Cardiac muscle cell (in vitro differentiated cells and primary cell): ENCODE measurements at places on chromosomes 12 and 14. TPM values are rescaled to one million over a fixed set of nuclear protein-coding genes. Genes with fewer than 3 reads are reported as not detected.

DNA sequence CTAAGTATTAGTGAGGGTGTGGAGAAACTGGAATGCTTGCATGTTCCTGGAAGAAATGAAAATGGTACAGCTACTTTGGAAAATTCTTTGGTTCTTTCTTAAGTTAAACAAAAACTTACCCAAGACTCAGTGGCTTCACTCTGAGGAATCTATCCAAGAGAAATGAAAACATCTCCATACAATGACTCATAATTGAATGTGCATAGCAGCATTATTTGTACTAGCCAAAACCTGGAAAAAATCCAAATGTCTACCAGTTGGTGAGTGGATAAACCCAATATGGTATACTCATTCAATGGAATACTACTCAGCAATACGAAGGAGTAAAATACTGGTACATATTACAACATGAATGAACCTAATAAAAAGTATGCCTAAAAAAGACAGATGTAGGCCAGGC is 18.0 kb upstream of the CRACR2A start:
- peaks cover 5% of the 10 kb centered on the region for H3K27me3 ChIP-seq
- no peak for DNase-seq
- no peaks in the 10 kb centered on the region for H3K36me3 ChIP-seq
- no peak overlapping the region for H3K27ac ChIP-seq
- no peak overlapping the region for H3K4me3 ChIP-seq
- no peaks in the 10 kb centered on the region for H3K4me1 ChIP-seq

DNA sequence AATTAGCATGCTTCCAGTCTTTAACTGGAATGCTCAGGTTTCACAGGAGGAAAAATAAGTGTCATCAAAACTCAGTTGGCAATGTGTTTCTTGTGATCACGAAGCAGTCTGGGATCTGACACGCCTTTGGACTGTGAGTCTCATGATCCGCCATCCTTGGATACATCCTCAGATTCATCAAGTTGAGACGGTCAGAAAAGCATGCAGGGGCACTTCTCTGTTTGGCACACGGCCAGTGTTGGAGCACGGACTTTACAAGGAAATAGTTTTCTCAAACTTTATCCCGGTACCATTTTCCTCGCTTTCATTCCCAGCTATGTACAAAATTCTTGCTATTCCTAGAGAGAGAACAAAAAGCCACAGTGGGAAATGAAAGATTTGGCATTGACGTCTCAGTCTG is 88.4 kb upstream of the PARP11 start:
- peak overlapping the region; percentile 66 for H3K27ac ChIP-seq
- H3K4me1 ChIP-seq, result peaks cover 27% of the 10 kb centered on the region
- no peaks in the 10 kb centered on the region for H3K27me3 ChIP-seq
- no peaks in the 10 kb centered on the region for H3K36me3 ChIP-seq

Gene REP15
- 0.35 and 0.57 TPM in 2 replicates for total RNA-seq

DNA sequence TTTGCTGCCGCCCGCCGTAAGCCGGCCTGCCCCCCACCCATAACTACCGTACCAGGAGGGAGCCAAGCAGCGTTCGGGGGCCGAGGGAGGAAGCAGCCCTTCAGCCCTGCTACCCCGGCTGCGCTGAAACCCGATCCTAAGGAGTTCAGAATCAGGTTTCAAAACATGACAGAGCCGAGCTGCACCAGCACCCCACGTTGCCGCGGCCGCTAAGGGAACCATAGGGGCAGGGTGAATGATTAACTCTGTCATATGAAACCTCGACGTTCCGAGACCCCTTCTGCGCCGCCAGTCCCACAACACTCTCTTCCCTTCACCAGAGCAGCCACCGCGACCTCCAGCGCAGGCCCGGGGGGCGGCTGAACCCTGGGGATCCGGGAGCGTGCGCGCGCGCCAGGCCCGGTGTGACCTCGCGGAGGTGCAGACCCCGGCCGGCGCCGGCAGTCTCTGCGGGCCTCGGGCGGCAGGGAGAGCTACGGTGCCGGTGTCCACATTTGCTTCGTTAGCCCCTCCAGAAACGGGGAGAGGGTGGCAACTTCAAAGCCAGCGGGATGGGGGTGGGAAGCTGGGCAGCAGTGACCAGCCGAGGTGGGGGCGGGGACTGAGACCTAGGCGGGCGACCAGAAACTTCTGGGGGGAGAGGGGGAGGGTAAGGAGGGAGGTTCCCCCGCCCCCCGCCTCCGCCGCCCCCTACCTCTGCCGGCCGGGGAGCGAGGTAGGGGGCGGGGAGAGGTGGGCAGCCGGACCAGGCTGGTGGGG is 1.6 kb downstream of the SIX4 start:
- DNase-seq, result peak; percentile 52
- H3K27ac ChIP-seq, result peak overlapping the region; percentile 82
- peak overlapping the region; percentile 93 for H3K4me3 ChIP-seq
- H3K4me1 ChIP-seq, result peaks cover 16% of the 10 kb centered on the region

GRCh38 chr14:71591231-71591630 is 341.0 kb upstream of the RGS6 start:
- no peak overlapping the region for H3K27ac ChIP-seq
- DNase-seq, result no peak
- peaks cover 40% of the 10 kb centered on the region for H3K4me1 ChIP-seq
- H3K27me3 ChIP-seq, result no peaks in the 10 kb centered on the region

- H3K4me3 ChIP-seq, result no peak overlapping the region
- H3K27ac ChIP-seq, result no peak overlapping the region
- H3K27me3 ChIP-seq, result no peaks in the 10 kb centered on the region
- no peak for DNase-seq
- H3K36me3 ChIP-seq, result no peaks in the 10 kb centered on the region
- H3K4me1 ChIP-seq, result peaks cover 36% of the 10 kb centered on the region
Measured at GRCh38 chr12:12523229-12523628, 39.4 kb downstream of the DUSP16 start.

- no peak overlapping the region for H3K27ac ChIP-seq
- H3K27me3 ChIP-seq, result peaks cover 75% of the 10 kb centered on the region
- no peaks in the 10 kb centered on the region for H3K36me3 ChIP-seq
Measured at GRCh38 chr12:94874518-94875302, 128.8 kb downstream of the NDUFA12 start.

Gene PNN
- total RNA-seq, result 35.3 and 67.0 TPM in 2 replicates

DNA sequence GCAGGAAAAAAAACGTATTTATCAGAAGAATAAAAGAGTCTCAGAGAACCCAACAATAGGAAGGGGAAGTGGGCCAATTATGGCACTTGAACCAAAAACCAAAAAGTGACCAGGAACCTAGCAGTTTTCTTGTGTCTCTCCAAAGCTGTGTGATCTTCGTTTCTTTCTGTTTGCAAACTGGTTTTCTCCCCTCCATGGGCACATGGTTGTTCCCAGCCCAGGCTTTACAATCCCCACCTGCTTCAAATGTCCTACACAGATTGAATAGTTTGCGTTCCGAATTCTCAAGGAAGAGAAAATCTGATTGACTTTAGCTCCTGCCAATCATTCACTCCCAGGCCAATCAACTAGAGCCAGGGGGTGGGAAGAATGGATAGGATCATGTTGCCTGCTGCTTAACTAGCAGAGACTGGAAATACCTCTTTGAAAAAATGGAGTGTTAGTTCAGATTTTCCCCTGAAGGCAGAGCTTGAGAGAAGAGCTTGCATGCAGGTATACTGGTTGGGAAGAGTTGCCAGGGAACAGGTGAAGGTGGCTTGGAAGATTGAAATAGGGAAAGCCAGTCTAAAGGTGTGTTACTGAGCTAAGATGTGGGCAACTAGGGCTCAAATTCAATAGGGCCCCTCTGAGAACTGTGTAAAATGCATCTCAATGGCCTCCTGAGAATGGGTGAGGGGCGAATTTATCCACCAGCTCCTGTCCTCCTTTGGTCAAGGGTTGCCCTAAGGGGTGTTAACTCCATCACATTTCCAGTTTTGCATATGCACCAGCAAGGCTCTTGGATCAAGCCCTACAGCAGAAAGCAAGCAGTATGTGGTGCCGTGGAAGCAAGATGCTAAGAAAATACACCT is 106.4 kb upstream of the SRRM4 start:
- no peaks in the 10 kb centered on the region for H3K4me1 ChIP-seq
- no peak for DNase-seq
- H3K4me3 ChIP-seq, result no peak overlapping the region
- H3K27ac ChIP-seq, result no peak overlapping the region
- H3K36me3 ChIP-seq, result no peaks in the 10 kb centered on the region
- peaks cover 6% of the 10 kb centered on the region for H3K27me3 ChIP-seq

Gene CACNA1C
- total RNA-seq, result 53.9 and 77.8 TPM in 2 replicates

DNA sequence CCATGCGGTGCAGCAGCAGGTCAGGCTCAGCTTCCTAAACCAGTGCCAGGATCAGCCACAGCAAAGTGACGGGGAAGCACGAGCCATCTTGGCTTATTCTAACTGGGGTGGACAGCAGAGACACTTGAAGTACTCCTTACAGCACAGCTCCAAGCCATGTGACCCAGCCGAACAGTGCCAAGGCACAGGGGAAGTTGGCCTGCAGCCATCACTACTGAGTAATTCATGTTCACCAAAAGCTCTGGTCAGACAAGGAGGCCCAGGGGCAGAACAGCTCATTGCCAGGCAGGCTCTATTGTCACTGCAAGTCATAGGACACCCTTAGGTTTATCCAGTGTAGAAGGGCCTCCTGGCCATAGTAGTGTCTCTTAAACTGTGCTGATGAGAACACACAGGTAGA is 23.4 kb upstream of the SLC35F4 start:
- no peaks in the 10 kb centered on the region for H3K4me1 ChIP-seq
- H3K4me3 ChIP-seq, result no peak overlapping the region
- no peaks in the 10 kb centered on the region for H3K36me3 ChIP-seq
- no peaks in the 10 kb centered on the region for H3K27me3 ChIP-seq

- H3K4me1 ChIP-seq, result no peaks in the 10 kb centered on the region
- H3K27ac ChIP-seq, result no peak overlapping the region
- no peak overlapping the region for H3K4me3 ChIP-seq
Measured at GRCh38 chr14:24535737-24536136, 27.7 kb upstream of the CMA1 start.

DNA sequence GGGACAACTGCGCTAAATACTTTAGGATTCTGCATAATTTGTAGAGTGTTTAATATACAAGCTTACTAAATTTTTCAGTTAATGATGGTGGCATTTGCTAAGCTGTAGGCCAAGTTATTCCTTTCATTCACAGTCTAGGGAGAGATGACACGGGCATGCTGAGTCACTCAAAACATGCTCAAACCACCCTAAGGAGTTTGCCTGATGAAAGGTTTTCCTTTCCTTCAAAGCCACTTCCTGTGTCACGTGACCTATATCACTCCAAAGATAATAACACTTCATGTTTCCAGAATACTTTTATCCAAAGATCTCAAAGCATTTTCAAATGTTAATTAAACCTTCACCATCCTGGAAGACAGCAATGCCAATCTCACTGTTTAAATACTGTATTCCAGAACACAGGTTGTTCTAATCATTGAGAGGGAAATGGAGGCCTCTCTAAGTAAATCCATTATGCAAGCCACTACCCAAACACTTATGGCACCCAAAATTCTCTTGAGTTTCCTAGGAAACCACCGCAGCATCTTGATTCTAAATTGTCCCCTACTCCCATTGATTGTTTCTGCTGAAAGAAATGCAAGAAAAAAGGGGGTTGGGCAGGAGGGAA is 207.0 kb upstream of the CDKN3 start:
- no peak overlapping the region for H3K27ac ChIP-seq
- no peaks in the 10 kb centered on the region for H3K27me3 ChIP-seq
- no peaks in the 10 kb centered on the region for H3K36me3 ChIP-seq

DNA sequence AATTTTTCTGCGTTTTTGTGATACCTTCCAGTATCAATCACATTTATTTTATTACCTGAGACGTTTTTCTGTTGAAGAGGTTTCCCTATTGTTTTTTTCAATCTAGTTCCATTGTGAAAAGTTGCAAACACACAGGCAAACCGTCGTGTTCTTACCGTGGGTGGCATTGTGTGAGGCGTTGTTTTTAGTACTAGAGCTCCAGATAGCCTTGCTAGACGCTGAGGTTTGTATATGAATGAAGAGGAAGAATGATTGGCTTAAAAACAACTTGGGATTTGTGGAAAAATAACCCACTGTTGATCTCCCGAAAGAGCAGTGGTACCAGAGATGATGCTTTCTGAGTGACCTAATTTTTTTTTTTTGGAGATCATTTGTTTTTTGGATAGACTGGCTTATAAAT is 1.0 kb downstream of the SOCS4 start:
- H3K4me1 ChIP-seq, result peaks cover 31% of the 10 kb centered on the region
- peak overlapping the region; percentile 62 for H3K4me3 ChIP-seq
- no peaks in the 10 kb centered on the region for H3K27me3 ChIP-seq
- peak; percentile 19 for DNase-seq

DNA sequence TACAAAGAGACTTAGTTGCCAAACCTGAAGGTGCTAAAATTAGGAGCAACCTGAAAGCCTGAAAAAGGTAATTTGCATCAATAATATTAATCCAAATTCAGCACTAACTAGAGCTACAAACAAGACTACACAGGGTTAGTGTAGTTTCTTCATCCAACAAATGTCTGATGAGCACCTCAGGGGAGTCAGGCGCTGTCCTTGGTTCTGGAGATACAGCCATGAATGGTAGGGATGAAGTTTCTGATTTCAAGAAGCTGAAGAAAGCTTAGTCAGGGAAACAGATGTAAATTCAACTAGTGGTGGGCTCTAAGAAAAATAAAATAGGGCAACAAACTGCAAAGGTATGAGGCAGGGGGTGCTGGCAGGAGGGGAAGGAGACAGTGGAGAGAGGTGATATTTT is 266.3 kb downstream of the GLT1D1 start:
- no peaks in the 10 kb centered on the region for H3K36me3 ChIP-seq
- H3K4me1 ChIP-seq, result no peaks in the 10 kb centered on the region
- H3K27ac ChIP-seq, result no peak overlapping the region
- peak; percentile 66 for DNase-seq
- H3K27me3 ChIP-seq, result no peaks in the 10 kb centered on the region
- H3K4me3 ChIP-seq, result no peak overlapping the region

GRCh38 chr12:3328081-3328480 is 162.9 kb upstream of the PRMT8 start:
- no peak for DNase-seq
- H3K27me3 ChIP-seq, result no peaks in the 10 kb centered on the region
- H3K36me3 ChIP-seq, result no peaks in the 10 kb centered on the region
- H3K4me3 ChIP-seq, result no peak overlapping the region
- H3K4me1 ChIP-seq, result peaks cover 4% of the 10 kb centered on the region

DNA sequence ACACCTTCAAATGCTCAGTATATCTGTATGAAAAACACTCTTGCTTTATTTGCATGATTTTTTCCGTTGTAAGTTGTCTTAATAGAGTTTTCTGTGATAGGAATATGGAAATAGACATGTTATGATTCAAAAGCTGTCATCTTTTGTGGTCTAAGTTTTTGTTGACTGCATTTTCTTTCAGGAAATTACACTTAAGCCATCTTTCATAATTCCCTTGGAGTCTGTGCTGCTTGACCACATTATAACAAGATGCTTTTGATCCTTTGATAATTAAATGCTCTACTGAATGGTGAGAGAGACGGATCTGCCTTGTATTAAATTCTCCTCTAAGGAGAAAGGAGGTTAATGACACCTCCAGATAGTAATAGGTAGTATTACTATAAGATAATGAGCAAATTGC is 272.8 kb upstream of the DAAM1 start:
- H3K4me1 ChIP-seq, result peaks cover 13% of the 10 kb centered on the region
- H3K4me3 ChIP-seq, result no peak overlapping the region
- no peak for DNase-seq
- no peak overlapping the region for H3K27ac ChIP-seq
- H3K27me3 ChIP-seq, result no peaks in the 10 kb centered on the region

GRCh38 chr14:36588119-36588518 is 5.7 kb upstream of the NKX2-8 start:
- H3K27ac ChIP-seq, result no peak overlapping the region
- no peaks in the 10 kb centered on the region for H3K4me1 ChIP-seq
- H3K4me3 ChIP-seq, result no peak overlapping the region
- no peaks in the 10 kb centered on the region for H3K36me3 ChIP-seq
- peaks cover 93% of the 10 kb centered on the region for H3K27me3 ChIP-seq
